CD4-positive, alpha-beta memory T cell (primary cell): ENCODE measurements at places on chromosomes 13 and 19.

DNA sequence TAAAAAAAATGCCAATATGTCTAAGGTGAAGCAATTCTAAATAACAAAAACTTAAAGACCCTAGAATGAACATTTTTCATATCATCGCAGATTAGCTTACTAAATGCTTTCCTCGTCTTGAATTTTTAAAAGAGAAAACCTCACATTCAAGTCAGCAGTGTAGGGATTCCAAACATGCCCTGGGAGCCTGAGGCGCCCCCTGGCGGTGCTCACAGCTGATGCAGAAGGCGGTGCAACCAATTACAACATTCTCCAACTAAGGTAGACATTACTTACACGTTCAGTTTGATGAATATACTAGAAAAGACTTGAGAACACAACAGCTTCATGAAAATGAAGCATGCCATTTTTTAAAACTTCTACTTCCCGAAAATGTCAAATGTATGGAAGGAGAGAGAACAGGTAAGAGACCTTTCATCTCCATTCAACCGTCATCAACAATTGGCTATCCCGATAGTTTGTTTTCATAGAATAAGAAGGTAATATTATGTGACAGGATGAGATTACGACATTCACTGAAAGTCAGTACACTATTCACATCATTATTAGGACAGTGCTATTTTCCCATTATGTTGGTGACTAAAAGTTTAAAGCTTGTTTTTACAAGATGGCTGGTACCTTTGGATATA, 304.4 kb downstream of the DCLK1 start:
- no peak for DNase-seq

DNA sequence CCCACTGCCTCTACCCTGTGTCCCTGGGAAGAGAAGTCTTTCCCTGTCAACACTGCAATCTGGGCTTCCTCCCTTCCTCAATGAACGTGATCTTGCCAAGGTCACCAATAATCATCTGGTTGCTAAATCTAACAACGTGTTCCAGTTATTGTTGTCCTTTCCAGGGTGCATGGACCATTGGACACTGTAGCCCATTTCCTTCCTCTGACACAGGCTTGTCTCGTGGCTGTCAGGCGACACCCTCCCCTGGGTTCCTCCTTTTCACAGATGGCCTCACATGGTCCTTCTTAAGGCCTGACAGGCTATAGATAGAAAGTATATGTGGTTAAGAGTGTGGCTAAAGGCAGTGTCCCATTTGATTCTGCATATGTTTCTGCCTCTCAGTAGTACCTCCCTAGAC, 67.7 kb upstream of the STARD13 start:
- DNase-seq, result no peak

GRCh38 chr19:33933931-33934330, 137.3 kb downstream of the KCTD15 start:
- DNase-seq, result no peak

- DNase-seq, result no peak
Observed at GRCh38 chr19:55105237-55105636, 12.2 kb downstream of the PPP1R12C start.

DNA sequence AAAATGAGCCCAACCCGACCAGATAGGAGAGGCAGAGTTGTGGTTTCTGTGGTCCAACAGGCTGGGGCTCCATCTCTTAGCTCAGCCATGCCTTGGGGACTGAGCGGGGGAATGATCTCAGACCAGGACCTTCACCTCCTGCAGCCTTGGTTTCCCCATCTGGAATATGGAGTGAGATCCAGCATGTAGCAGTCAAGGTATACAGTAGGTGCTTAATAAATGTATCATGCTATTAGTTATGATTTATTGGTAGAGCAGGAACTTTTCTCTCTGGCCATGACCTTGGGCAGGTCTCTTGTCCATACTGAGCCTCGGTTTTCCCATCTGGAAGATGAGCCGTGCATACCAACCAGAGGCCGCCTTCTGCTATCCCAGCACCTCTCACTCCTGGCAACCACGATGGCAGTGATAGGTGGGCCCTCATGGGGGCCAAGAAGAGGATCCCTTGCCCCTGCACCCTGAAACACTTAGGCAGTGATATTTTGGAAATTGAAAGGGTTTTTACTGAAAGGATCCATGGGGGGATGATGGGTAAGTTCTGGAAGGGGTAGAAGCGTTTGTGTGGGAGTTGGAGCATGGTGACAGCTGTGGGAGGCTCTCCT, 9.1 kb downstream of the TM6SF2 start:
- no peak for DNase-seq

DNA sequence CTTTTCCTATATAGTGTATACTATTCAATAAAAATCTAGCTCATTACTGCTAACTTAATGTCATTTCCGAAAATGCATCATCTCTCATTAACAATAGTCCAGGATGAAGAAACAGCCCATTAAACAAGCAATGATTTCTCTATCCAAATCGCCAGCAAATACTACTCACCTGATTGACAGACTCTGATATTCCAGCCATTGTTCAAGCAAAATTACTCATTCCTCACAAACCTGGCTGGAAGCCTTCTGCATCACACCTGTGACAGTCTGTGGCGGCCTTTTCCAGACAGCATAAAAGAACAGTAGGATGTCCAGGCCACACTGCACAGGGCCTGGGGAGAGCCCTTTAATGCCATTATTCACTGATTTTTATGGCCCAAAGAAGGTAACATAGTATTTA, 115.9 kb downstream of the ABCC4 start:
- DNase-seq, result peak; percentile 17

DNA sequence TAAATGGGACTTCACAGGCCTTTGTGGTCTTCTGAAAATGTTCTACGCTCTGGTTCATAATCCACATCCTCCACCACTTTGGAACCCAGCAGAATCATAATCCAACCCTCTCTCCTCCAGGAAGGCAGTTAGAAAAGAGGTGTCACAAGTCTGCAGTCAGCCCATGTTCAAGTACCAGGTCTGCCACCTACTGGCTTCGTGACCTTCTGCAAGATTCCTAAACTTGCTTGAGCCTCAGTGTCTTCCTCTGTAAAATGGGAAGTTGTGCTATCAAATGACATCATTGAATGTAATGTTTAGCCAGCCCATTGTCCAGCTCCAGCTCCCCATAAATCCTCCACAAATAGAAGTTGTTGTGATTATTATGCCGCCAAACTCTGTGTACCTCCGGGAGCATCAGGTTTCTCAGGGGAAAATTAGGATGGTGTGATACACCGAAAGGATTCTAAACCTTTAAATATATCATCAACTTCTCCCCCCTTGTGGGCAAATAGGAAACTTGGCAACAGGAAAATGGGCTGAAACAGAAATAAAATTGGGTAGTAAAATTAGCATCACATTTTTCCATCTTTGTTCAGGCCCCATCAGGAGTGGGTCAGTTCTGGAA, 109.7 kb downstream of the NUFIP1 start:
- no peak for DNase-seq

DNA sequence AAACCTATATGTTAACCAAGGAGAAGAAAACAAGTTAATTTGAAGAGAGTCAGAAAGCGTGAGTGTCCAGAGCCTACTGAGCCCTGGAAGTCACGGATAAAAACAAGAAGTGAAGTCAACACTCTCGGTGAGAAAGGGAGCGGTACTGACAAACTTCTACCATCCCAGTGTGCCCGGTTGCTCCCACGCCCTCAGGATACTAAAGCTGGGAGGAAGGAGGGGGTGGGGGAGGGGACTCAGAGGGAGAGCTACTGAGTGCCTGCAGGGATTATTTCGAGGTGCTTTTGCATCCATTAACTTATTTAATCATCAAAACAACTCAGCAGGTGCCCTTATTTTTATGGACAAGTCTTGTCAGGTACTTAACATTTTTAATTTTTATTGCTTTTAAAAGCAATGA, 166.2 kb downstream of the ZIC5 start:
- DNase-seq, result no peak

DNA sequence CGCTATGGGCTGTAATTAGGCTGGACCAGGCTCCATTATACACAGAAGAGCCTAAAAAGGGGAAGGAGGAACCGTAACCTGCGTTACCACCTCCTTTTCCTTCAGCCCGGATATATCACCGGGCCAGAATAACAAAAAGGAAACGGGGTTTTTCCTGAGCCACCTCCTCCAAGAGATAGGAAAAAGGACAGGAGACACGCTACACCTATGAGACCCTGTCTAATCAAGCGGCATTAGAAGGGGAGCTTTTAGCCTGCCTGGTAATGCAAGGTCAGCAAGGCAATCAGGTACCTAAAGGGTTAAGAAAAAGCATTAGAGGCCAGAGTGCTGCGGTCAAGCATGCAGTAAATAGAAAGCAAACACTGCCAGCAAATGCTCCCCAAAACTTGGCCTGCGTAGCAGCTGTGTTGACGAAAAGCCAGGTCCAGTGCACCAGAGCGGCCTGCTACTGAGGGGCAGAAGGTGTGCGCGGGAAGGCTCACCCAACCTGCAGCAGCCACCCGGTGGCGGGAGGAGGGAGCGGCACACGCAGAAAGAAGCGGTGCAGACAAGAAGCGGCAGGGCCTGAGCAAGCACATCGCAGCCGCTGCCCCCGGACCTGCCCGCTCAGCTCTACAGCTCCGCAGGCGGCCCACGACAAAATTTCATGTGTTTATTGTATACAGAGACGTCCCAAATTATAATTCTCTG, 1466.1 kb downstream of the UQCRFS1 start:
- no peak for DNase-seq

DNA sequence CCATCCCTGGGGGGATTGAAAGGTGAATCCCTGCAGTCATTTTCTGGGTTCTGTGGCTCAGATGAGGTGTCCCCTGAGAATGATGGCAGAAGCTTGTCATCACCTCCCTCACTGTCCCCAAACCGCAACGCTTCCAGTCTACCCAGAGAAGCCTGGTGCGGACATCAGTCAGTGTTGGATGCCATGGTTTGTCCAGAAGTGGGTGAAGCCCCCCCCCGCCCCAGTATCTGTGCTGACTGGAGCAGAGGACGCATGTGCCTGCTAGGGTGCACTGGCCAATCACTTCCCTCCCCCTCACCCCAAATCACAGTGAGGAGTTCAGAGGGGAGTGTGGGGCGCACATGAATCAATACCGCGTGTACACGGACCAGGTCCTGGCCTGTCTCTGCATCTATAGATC, 150.5 kb downstream of the TEX29 start:
- no peak for DNase-seq

- no peak for DNase-seq
Observed at GRCh38 chr19:694481-695351, 536 bp downstream of the PRSS57 start.

- peak; percentile 7 for DNase-seq
Observed at GRCh38 chr13:78659450-78659730, 435 bp upstream of the OBI1 start.

DNA sequence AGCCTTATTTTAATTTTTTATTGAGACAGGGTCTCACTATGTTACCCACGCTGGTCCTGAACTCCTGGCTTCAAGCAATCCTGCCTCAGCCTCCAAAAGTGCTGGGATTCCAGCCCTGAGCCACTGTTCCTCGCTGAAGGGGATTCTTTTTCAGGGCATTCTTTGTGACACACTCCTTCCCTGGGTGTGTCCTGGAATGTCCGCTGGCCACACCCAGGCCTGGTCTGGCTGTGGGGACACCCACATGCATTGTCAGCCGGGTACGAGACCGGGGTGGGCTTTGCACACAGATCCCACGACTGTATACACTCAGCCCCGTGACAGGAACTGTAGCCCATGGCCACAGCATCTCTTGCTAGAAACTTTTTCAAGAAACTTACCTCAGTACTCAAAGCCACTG, 34.4 kb upstream of the GATAD2A start:
- no peak for DNase-seq

DNA sequence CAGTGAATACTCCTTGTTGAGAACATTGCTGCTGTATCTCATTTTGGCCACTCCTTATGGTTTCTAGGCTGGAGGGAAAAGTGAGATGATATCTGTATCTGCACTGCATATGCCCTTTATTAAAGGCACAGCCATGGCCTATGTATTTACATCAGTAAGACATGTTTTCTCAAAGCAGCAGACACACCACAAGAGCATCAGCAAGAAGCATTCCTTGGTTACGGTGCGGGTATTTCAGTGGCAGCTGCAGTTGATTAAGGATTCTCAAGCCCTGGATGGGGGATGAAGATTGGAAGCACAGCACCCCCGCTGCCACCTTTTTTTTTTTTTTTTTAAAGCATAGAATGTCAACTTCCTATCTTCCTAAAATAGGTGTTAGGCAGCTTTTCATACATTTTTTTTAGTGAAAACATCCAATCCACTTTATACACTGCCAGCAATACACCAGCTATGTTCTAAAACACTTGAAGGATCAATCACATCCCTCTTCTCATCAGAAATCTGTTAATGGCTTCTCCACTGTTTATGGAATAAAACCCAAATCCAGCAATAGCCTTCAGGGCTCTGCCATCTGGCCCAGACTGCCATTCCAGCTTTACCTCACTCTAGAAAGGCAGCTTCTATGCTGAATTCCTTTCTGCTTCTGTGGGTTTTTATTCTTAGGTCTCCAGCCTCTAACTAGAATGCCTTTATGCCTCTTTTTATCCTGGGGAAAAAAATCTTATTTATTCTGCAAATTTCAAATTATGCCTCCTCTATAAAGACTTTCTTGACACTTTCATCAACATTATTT, 331.0 kb downstream of the DNAJC15 start:
- no peak for DNase-seq

- peak; percentile 4 for DNase-seq
Observed at GRCh38 chr19:55041627-55042343, 3.7 kb upstream of the GP6 start.

GRCh38 chr13:59319276-59319675, 844.5 kb downstream of the DIAPH3 start:
- DNase-seq, result no peak

DNA sequence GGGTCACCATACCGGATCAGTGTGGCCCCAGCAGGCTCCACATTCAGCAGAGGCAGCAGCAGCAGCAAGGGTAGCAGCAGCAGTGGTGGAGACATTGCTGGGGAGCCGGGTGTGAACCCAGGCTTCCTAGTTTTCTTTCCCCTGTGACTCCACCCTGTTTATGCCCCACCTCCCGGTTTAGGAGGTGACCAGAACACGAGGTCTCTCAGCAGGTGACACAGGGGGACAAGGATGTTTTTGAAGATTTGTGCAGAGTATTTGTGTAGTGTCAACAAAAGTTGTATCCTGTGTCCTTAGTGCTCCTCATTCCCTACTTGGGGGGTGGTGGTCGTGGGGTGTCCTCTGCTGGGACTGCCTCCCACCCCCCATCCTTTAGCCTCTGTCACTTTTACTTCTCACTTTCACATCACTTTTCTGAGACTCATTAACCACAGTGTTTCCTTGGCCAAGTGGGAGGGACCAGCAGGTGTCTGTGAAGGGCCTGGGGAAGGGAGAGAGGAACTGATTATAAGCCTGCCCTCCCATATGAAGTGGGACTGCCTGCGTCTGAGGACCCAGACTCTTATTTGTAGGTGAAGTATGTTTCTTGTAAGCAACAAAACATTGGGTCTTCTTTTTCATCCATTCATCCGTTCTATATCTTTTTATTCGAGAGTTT, 15.6 kb upstream of the KCNC3 start:
- DNase-seq, result no peak

DNA sequence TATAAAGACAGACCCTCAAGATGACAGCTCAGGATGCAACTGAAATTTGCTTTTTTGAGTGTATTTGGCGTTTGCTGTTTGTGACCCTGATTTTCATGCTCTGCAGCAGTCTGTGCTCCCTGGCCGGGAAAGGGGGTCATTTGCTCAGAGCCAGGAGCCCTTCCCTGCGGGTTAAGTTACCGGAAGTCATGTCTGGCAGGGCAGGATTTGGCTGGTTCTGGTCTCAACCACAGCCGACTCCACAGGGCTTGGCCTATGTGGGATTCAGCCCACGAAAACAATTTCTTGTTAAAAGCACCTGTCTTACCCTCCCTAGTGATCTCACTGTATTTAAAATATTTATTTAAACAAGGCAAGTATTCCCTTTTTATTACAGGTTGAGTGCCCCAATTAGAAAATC, 22.6 kb downstream of the MCF2L start:
- no peak for DNase-seq

- DNase-seq, result no peak
Observed at GRCh38 chr13:78602561-78603239, 652 bp downstream of the POU4F1 start.
